ENCODE measurements at places on chromosomes 1 and 21.

GRCh38 chr1:49424782-49425181, 599.0 kb downstream of the AGBL4 start:
- DNase-seq: no peak

DNA sequence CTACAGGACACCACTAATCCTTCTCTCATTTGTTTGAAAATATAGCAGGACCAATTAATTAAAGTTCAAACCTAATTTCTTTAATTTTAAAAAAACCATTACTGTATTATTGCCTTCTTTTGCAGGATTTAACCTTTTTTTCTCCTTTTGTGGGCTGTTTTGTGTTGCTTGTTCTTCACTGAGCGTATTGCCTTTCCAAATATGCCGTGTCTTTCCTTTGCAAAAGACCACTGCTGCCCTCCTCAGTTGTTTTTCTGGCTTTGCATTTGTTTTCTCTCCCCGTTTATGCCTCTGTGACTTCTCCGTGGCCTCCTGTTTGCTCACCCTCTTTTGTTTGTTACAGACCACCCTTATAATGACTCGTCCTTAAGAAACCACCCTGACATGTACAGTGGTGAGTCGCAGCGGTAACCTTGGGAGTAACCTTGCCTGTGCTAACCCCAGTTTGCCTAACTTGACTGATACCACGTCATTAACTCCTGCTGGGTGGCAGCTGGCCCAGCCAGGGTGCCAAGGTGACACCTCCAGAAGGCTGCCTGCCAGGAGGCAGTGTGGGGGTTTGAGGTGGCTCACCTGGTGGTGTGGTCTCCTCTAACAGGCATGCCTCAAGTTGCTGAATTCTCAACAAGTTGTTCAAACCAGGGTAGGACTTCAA, 81.1 kb upstream of the CNTN2 start:
- no peak for DNase-seq

GRCh38 chr21:16538405-16538804, 808.6 kb downstream of the USP25 start:
- no peak for DNase-seq

DNA sequence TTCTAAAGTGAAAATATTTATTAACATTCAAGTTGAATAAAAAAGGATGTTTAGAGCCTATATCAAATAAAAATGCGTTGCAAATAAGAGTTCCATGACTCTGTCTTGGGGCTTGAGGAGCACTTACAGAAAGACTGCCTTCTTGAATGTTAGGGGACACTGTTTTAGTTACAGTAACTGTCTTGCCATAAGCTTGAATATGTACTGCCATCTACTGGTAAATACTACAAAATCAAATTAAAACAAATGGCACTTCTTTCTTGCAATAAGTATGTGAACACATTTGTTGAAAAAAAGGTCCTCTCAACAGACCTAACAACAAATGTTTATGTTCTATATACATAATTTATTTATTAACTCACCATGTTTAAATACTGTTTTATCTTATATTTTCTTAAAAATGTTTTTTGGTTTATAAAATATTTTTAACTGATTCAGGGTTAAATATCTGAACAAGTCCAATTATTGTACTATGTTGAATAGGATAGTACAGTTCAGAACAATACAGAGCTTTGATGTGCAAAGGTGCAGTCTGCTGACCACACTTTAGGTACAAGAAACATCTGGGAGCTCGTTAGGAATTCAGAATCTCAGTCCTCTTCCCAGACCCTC, 199.5 kb downstream of the LRRIQ3 start:
- DNase-seq: no peak

DNA sequence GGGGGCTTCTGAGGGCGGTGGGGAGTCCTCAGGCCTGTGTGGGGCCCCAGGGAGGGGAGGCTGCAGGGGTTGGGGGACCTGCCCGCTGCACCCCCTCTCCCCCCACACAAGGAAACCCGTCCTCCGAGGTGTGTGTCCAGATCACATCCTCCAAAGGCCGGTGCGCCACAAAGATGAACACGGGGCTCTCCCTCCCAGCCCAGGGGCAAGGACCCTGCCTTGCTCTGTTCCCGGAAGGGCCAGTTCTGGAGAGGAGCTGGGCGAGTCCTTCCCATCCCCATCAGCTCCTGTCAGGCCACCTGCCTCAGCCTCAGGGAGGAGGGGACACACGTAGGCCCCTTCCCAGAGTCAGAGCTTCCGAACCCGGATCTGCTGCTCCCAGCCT, 2.5 kb upstream of the TTLL10 start:
- no peak for DNase-seq

- no peak for DNase-seq
These were observed 22.2 kb upstream of the ABL2 start for GRCh38 chr1:179251675-179252074.

- DNase-seq: no peak
These were observed 4.3 kb downstream of the CR1 start for GRCh38 chr1:207500306-207500705.

GRCh38 chr1:248886237-248886895, 19.7 kb upstream of the PGBD2 start:
- DNase-seq: no peak

- no peak for DNase-seq
These were observed 317.0 kb downstream of the USP25 start for GRCh38 chr21:16046656-16047330.

- DNase-seq: no peak
These were observed 457.4 kb downstream of the SETD4 start for GRCh38 chr21:35602811-35603362.

DNA sequence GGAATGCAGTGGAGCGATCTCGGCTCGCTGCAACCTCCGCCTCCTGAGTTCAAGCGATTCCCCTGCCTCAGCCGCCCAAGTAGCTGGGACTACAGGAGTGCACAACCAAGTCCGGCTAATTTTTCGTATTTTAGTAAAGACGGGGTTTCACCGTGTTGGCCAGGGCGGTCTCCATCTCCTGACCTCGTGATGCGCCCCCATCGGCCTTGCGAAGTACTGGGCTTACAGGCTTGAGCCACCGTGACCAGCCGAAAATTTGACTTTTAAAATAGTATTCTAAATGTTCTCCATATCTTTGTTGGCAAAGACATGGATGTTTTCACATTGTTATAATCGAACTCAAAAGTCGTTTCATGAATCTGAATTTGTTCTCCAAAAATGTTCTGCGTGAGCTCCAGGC, 36.7 kb upstream of the SMYD2 start:
- no peak for DNase-seq

GRCh38 chr1:212402666-212403321, 11.9 kb downstream of the PACC1 start:
- no peak for DNase-seq

- no peak for DNase-seq
These were observed 124.9 kb downstream of the DMRTB1 start for GRCh38 chr1:53583868-53584776.

- no peak for DNase-seq
These were observed 603.6 kb downstream of the NPHP4 start for GRCh38 chr1:5388622-5389021.

GRCh38 chr1:174393885-174394284, 53.9 kb upstream of the GPR52 start:
- DNase-seq: no peak

DNA sequence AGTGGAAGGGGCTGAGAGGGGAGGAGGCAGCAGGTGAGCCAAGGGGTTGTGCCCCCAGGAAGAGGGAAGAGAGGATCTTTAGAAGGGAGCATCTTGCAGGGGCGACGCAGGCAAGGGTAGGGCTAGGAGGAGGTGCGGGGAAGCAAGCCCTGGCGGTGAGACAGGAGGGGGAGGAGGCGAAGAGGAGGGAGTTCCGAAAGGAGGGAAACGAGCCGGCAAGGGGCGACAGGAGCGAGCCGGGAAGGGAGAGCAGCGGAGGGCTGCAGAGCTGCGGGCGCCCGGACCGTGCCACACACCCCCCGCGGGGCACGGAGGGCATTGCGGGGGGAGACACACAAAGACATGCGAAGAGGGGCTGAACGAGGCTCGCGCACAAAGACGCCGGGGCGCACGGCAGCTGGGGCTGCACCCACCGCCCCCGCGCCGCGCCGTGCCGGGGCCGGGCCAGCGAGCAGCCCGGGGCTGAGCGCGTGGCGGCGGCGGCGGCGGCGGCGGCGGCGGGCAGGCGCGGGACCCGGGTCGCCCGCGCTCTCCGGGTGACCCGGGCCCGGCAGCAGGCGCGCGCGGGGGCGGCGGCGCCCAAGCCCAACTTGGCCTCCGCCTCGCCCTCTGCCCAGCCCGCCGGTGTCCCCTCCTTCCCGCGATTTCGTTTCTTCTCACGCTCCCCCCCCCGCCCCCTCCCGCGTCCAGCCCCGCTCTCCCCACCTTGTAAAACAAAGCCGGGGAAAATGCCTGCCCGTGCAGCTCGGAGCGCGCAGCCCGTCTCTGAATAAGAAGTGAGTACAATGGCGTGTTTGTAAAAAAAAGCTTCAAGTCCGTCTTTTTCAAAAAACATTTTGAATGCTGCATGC, at the start of gene KCNK2:
Gene KCNK2, plus strand, starts transcription at position 206 of the 851 bp plus-strand sequence. CDS start 649 bp downstream, outside the sequence.
- no peak for DNase-seq

- DNase-seq: no peak
These were observed 18.8 kb upstream of the CASZ1 start for GRCh38 chr1:10814976-10815857.

DNA sequence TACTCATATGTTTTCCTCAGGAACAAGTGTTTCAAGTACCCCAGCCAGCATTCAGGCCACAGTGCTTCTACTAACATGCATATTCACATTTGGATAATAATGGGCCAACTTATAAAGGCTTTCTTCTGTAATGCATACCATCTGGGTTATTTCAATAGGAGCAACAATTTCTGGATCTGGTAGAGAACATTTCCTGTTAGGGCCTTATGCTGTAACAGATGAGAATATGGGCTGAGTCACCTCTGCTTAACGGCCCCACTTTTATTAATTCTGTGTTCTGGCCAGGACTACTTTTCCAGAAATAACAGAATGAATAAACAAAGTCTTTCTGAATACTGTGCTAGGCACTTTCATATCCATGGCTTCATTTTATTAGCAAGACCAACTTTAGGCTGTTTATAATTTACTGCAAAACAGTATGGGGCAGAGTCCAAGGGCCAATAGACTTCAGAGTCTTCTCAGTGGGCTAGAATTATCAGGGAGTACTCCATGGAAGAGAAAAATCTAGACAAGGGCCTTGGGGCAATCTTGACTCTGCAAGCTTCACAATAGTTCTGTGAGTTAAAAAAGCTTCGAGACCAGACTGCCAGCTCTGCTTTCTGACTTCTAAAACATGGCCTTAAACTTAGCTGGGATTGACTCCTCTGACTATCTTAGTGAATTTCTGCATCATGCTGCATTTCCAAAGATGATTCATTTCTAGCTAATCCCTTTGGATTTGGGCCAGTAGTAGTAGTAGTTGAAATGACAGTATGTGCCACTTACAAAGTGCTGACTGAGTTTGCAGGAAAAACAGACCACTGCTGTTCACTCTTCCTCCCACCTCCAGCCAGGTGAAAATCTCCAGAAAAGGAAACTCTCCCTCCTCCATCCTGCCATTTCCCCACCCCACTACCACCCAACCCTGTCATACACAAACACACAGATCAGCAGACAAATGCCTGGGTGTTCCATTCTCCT, 8.2 kb upstream of the SSX2IP start:
- DNase-seq: no peak

- DNase-seq: no peak
These were observed 26.4 kb upstream of the LRIG2 start for GRCh38 chr1:113046569-113046968.

GRCh38 chr21:42544544-42544943, 30.9 kb downstream of the SLC37A1 start:
- DNase-seq: no peak

DNA sequence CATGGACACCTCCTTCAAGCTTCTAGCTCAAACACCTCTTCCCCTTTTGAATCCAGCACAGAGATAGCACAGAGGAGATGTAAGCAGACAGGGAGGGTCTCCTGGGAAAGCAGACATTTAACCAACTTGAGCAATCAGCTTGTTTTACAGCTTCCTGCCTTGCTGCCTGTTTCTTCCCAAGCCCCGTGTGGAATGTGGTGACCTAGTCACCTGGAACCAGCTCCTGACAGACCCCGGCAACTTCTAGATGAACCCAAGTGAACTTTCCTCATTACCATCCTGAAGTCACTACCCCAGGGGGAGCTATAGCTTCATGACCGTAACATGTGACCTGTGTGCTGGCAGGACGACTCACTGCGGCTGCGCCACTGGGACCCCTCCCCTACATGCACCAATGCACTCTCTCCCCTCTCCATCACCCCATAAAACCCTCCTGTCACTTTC, 24.1 kb upstream of the TTF2 start:
- no peak for DNase-seq

GRCh38 chr21:42047821-42048613, 23.1 kb upstream of the UMODL1 start:
- DNase-seq: no peak

- DNase-seq: no peak
These were observed 110.6 kb downstream of the SIK1 start for GRCh38 chr21:43316156-43316845.

All from stimulated activated CD8-positive, alpha-beta memory T cell treated with anti-CD3 and anti-CD28 coated beads, Interleukin-15, amount 100 ng/mL, for 24 hours (primary cell).